Kidney tubule cell (primary cell): ENCODE measurements at places on chromosomes 1 and 21.

DNA sequence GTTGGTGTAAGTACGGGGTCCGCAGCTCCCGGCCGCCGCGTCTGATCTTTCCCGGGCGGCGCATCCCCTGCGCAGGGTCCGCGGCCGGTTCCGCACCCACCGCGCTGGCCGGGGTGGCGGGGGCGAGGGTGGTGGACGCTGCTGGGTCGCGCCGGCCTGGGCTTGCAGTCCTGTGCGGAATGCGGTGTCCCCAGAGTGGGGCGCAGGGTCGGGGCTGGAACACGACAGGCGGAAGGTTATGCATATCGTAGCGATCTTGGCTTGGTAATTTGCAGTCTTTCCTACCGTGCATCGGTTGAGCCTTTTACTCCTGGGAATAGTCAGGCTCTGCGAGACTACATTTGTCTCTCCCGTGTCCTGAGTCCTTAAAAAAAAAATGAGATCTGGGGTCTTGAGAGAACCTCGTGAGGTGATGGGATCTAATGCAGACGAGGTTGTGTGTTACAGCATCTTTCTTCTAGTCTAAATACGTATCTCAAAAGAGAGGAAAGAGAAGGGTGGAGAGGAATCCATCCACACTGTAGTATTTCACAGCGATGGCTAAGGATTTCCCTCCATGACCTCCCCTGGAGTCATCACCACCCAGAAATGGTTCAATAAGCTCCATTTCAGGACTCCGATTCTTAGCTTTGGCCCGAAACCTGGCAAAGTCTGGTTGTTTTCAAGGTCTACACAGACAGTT, 572 bp downstream of the ATP1B1 start:
- peak; percentile 37 for DNase-seq

DNA sequence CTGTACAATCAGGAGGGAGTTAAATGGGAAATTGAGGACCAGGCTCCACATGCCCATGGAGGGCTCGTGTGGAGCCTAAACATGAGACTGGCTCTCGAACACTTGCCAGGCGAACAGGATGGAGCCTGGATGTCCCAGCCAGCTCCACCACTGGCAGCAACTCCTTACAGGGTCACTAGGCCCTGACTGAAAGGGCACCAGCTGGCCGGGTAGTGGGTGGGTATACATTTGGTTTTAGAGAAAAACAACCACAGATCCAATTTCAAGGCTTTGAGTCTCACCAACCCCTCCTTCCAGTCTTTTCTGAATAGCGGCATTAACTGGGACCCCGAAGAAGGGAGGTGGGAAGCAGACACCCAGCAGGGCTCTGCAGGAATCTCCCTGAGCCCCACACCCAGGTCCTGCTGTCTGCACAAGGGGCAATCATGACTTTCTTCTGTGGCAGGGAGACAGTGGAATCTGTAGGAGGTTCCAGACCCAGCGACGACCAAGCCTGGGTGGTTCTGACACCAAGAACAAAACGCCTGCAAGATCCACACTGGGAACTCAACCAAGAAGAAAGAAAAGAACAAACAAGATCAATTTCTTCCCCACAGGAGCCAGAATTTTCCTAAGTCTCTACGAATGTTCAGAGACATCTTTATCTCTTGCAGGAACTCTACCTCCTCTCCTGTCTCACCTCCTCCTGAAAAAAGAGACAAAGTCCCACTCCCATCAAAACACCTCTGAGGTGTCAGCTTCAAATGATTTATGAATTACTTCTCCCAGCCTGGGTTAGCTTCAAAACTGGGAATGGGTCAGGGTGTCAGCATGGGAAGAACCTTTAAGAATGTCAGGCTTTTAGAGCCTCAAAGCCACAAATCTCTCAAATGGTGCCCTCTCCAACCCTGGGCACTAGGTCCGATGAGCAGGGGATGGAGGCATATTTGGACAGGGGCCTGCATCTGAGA, 26.5 kb upstream of the SRP9 start:
- no peak for DNase-seq

DNA sequence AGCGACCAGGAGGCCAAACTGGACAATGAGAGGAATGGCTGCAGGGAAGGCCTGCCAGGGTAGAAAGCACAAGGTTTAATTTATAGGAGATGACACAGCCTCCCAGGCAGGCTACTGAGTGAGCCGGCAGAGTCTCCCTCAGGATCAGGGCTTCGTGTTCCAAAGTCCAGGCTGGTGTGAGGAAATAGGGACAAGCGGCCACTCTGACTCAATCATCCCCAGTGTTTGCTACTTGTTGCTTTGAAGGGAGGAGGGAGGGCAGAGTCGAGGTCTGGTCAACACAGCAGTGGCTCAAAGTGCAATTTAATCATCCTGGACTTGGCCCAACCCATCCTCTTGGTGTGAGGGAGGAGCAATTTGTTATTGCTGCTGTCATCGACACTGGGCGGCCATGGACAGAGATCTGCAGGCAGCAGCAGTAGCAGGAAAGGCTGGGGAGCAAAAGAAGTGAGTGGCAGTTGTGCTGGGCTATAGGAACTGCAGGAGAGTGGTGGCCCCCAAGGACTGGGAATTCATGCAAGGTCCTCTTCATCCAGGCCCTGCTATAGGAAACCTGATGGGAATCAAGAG, 27.5 kb downstream of the TBX15 start:
- peak; percentile 92 for DNase-seq

- DNase-seq = peak; percentile 34
Observed at GRCh38 chr1:32969566-32969965, 5.0 kb upstream of the RNF19B start.

GRCh38 chr1:93322349-93322748, 23.4 kb upstream of the DR1 start:
- DNase-seq = peak; percentile 41

DNA sequence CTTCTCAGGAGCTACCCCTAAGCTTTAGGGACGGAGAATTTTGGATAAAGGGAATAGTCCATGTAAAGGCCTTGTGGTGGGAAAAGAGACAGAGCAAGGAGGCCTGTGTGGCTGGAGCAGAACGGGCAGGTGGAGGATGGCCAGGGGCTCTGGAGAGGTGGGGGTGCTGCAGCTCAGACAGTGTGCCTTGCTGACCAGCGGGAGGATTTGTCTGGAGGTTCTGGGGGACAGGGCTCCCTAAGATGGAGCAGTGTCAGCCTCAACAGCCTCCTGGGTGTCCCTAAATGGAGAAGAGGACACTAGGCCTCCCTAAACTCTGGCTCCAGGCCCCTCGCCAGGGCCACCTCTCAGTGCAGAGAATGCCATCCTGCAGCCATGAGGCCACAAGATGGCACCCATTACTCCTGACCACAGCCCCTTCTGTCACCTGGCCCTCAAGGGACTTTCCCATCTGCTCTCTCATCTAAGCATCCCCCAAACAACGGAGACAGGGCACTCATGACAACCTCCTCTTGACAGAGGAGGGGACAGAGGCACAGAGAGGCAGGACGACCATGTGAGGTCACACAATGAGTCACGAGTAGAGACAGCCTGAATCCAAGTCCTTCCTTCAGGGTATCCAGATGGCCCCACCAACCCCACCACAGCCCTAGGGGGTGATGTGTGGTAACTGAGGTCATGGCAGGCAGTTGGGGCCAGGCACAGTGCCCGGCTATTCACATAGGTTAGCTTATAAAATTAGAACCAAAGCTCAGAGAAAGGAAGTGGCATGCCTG, 94.7 kb downstream of the DMRTB1 start:
- peak; percentile 22 for DNase-seq

DNA sequence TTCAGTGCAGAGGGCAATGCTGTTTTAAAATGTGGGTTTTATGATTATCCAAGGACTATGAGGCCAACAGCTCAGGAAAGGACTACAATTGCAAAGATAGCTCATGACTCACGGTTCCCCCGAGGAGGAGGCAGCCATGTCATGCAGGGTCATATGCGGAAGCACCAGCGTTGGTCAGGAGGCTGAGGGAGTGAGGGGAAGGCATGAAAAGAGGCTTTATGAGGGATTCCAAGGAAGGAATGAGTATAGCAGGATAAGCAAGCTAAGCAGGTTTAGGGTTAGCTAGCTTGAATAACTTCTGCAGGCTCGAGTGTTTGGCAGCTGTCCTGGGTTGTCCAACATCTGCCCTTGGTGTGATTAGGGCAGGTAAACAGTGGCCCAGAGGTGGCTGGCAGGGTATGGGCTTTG, 495.1 kb downstream of the SETD4 start:
- DNase-seq = peak; percentile 33

- peak; percentile 4 for DNase-seq
Observed at GRCh38 chr1:113389359-113389952, 859 bp upstream of the MAGI3 start.

- no peak for DNase-seq
Observed at GRCh38 chr1:245220381-245220985, 65.7 kb downstream of the KIF26B start.

GRCh38 chr1:157103268-157103667, 3.7 kb upstream of the ETV3L start:
- no peak for DNase-seq

- peak; percentile 24 for DNase-seq
Observed at GRCh38 chr1:184605941-184606340, 148.7 kb downstream of the EDEM3 start.

DNA sequence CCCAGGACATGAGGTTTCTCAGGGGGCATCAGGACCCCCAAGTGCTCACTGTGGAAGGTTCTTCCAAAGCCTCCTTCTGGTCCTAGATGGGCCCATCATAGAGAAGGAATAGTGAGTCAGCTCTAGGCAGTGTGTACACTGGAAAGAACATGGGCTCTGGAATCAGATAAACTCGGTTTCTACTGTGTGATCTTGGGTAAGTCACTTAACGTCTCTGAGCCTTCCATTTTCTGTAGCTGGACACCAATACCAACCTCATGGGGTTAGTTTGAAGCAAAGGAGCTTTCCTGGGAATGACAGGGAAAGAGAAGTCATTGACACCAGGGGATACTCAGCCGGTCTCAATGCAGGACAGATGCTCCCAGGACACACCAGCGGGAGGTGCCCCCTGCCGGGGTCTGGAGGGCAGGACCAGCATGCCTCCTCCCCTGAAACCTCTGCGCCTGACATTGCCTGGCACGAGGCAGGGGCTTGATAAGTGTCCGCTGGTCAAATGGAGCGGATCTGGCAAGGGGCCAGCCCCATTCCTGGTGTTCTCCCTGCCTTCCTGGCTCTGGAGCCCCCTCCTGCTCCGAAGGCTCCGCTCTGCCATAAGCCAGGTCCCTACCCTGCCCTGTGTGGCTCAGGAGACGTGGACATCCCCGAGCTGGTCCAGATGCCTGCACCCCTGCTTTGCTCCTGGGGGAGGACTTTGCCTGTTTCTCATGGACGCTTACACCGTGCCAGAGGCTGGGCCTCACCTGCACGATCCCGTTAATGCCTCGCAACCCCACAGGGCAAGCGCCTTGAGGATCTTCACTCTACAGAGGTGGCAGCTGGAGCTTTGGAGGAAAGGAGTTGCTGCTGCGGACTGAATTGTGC, 52.8 kb downstream of the EDN2 start:
- DNase-seq = no peak

GRCh38 chr1:162136760-162137159, 67.3 kb downstream of the NOS1AP start:
- peak; percentile 85 for DNase-seq

DNA sequence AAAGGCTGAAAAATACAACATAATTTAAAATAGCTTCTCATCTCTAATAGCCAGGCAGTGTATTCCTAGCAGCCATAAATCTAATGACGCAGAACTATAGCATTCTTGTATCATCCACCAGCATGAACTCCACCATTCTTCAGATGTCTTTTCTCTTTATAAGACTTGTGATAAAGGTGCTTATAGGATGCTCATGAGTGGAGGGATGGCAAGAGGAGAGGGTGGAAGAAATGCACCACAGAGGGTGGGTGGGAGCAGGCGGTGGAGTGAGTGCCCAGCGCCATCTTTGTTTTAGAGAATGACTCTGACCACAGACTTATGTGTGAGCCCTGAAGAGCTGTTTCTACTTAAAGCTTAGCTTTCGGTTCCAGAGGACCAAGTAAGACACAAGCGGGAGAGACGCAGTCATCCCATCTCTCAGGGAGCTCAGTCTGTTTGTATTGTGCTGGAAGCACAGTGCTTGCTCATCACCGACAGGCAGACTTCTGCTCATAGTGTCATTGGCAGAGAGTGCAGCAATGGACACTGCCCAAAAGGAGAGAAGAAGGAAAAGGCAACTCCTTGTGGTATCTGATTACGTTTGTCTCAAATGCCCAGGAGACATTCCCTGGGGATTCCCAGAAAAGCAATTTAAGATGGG, 65.6 kb downstream of the KCNJ15 start:
- peak; percentile 57 for DNase-seq

DNA sequence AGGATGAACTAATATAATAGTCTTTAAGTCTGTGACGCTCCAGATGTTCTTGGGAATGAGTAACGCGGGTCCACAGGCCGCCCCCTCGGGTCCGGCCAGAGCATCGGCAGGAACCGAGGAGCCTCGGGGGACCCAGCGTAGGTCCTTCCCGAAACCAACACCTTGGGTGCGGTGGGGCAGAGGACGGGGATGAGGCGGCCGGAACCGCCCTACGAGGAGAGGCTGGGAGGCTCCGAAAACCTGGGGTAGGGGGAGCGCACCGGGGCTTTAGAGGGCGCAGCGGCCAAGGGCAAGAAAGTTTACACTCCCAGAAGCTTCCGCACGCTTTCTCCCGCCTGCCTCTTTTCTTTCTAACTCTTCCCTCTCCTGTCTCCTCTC, 7.1 kb downstream of the DMRTA2 start:
- DNase-seq = no peak

GRCh38 chr1:117664314-117664713, 58.5 kb downstream of the TENT5C start:
- DNase-seq = no peak

GRCh38 chr1:203299169-203299568, 6.2 kb upstream of the BTG2 start:
- DNase-seq = no peak

DNA sequence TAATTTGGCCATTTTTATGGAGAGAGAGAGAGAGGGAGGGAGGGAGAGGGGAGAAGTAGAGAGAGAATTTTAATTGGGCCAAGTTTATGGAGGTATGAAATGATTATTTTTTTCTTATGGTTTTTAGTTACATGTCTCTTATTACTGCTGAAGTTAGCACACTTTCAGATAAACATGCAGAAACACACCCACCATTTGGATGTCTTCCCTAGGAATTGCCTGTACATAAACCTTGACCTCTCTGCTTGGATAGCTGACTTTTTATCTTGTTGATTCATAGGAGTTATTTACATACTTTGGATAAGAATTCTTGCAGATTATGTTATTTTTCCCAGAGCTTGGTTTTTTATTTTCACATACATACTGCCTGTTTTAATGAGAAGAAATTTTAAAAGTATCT, 310.2 kb upstream of the ADAMTS5 start:
- no peak for DNase-seq

- peak; percentile 21 for DNase-seq
Observed at GRCh38 chr1:245807306-245807705, 652.5 kb downstream of the KIF26B start.

- no peak for DNase-seq
Observed at GRCh38 chr1:59549903-59550302, 253.0 kb downstream of the FGGY start.

DNA sequence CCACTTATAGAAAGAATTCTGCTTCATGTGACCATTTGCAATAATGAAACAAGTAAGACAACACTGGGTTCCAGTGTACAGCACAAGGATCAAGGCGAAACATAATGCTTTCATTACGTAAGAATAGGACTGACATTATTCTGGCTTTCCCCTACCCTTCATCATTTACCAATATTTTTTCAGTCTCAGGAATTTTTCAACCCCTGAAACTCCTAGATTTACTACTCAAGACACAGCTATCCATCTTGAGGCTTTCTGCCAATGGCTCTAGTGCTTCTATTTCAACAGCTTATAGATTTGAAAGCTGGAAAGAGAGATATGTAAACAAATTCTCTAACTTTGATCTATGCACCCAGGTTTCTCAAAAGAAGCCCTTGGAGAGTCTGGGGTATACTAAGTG, 48.4 kb downstream of the WLS start:
- DNase-seq = no peak

- DNase-seq = no peak
Observed at GRCh38 chr1:72485801-72486200, 203.5 kb upstream of the NEGR1 start.
